ENCODE measurements at places on chromosomes 13 and 19. TPM values are rescaled to one million over a fixed set of nuclear protein-coding genes. Genes with fewer than 3 reads are reported as not detected.
A peak's percentile ranks its signal among the peaks of the same experiment; 100 is the strongest.

DNA sequence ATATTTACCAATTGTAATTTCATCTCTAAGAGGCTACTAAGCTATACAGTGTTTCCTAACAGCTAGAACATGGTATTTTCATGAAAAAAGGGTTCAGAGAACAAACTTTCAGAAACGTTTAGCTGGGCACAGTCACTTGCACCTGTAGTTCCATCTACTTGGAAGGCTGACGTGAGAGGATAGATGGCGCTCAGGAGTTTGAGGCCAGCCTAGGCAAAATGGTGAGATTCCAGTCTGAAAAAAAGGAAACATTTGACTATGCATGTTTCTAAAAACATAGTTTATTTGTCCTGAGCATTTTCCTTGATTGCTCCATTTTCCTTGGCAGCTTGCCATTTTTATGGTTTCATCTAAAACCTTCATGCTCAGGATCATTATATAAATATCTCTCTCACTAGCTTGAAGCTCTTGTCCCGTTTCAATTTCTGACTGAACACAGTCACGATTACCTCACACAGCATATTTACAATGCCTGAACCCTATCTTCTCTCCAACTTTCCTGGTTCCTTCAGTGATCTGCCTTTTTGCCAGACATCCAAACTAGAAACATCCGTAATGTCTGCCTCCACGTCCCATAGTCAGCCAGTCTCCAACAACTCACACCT is 200.8 kb downstream of the RGCC start:
- no peaks in the 10 kb centered on the region for H3K36me3 ChIP-seq
- H3K27me3 ChIP-seq = no peaks in the 10 kb centered on the region
- DNase-seq = no peak

DNA sequence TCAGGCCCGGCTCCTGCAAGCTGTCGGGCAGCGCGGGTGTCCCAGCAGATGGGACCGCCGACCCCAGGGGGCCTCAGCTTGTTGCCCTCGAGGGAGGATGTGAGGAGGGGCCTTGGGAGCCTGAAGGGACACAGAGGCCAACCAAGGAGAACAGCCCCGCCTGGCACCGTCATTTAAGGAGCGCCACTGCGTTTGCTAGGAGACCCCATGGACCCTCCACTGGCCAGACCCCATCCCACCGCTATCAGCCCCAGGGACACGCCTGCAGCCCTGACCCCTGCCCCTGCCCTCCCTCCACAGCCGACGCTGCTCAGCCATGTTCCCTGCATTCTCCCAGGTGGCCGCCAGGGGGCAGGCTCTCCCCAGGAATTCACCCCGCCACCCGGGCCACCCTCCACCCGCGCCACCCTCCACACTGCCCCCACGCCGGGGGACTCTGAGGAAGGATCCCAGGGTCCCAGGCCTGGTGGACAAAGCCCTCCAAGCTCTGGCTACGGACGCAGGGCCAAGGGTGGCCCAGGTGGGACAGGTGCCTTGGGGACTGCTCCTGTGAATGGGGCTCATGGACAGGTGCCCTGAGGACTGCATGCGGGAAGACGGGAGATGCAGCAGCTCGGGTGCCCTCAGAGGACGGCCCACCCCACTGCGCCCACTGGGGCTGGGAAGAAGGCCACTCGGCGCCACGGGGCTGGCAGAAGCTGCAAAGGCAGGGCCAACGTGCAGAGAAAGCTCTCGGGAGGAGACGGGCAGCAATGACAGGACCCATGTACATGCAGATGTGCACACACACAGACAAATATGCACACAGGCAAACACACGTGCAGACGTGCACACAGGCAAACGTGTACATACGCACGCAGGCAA is 34.4 kb downstream of the PIP5K1C start:
- H3K27me3 ChIP-seq = no peaks in the 10 kb centered on the region
- H3K36me3 ChIP-seq = no peaks in the 10 kb centered on the region
- H3K4me3 ChIP-seq = no peak overlapping the region
- peak; percentile 93 for DNase-seq
- H3K4me1 ChIP-seq = no peaks in the 10 kb centered on the region

PDCD2L gene
- 6.1 TPM for polyA plus RNA-seq

FCER2 gene
- polyA plus RNA-seq = not detected

PTGIR gene
- polyA plus RNA-seq = 119 TPM

ERICH4 gene
- 13.4 TPM for polyA plus RNA-seq

DNA sequence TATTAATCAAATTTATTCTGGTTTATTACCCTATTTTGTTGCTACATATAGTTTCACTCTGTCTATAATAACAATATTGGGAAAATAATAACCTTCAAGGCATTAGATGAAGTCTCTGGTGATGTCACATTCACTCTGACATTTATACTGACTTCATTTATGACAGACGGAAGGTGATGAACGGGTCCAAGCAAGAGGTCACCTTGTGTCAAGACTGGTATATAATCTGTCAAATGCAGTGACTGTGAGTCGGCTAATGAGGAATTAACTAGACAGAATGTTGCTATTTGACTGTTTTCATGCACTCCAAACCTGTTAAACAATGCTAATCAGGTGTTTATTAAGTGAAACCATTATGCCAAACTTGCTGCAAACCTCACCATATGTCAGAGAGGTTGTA is 800.5 kb upstream of the KLHL1 start:
- DNase-seq = no peak
- no peaks in the 10 kb centered on the region for H3K36me3 ChIP-seq
- no peak overlapping the region for H3K4me3 ChIP-seq

DNA sequence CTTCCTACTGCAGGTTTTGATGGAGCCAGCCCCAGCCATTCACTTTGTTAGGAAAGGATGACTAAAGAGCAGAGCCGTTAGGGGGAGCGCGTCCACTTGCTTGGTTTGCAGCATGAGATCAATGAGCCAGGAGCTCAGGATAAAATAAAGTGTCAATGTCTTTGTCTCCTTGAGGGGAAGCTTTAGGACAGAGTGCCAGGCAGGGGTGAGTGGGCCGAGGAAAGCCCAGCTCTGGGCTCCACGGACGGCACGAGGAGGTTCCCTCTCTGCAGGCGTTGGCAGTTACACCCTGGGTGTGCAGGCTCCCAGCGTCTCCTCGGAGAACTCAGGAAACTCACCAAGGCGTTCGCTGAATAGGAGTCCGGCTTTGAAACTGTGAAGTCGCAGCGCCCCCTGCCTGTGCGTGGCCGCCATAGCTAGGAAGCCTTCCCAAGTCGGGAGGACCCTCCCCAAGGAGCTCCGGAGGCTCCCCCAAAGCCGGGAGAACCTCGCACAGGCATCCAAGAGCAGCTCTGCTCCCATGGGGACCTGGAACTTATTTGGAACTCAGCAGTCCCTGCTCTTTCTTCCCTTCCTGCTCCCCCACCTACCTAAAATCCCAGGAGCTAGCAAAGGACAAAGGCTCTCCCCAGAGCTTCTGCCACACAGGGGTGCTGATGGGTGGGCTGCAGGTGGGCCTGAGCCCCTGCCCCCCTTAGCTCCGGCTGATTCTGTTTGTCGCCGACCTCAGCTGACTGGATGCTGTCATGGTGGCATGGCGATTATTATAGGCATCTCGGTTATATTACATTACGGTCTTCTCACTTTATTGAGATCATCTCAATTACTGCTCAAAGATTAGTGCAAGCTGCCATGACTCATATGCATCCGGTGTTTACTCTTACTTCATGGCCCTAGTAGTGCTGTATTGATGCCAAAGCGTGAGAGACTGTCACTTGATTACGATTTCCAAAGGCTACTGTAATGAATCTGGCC is 34.4 kb downstream of the GSX1 start:
- H3K4me1 ChIP-seq = no peaks in the 10 kb centered on the region
- H3K27me3 ChIP-seq = no peaks in the 10 kb centered on the region
- peak; percentile 92 for DNase-seq
- no peak overlapping the region for H3K4me3 ChIP-seq

DNA sequence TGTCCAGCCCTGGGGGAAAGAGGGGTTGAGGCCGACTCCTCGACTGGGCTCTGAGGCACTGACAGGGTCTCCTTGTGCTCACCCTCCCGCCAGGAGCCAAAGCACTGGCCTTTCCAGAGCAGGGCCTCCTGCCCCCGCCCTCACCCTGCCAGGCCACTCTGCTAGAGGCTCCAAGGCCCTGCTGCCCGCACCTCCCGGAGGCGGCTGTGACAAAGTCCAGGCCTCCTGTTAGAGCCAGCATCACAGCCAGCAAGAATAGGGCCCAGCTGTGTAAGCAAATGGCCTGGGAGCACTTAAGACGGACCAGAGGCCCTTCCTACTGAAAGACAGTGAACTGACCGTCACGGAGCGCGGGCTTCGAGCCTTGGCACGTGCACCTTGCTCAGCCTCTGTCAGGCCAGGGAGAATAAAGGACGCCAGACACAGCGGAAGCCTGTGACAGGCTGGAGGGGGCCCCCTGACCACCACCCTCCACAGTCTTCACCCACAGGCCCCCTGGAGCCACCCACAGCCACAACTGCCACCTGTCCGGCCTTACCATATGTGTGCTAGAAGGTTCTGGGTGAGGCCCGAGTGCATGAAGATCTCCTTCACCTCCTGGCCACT is 50.9 kb downstream of the EPS15L1 start:
- no peaks in the 10 kb centered on the region for H3K27me3 ChIP-seq
- no peak overlapping the region for H3K27ac ChIP-seq
- DNase-seq = no peak
- H3K4me1 ChIP-seq = no peaks in the 10 kb centered on the region
- no peak overlapping the region for H3K4me3 ChIP-seq

HNRNPM gene
- polyA plus RNA-seq = 106 TPM

GRCh38 chr19:2246801-2247361 is 2.2 kb upstream of the AMH start:
- DNase-seq = no peak
- H3K27ac ChIP-seq = no peak overlapping the region
- peaks cover 17% of the 10 kb centered on the region for H3K36me3 ChIP-seq
- H3K27me3 ChIP-seq = no peaks in the 10 kb centered on the region

GRCh38 chr13:35854286-35854685 is 276.9 kb downstream of the DCLK1 start:
- no peak for DNase-seq
- H3K27me3 ChIP-seq = no peaks in the 10 kb centered on the region
- H3K4me1 ChIP-seq = no peaks in the 10 kb centered on the region
- H3K36me3 ChIP-seq = no peaks in the 10 kb centered on the region
- no peak overlapping the region for H3K4me3 ChIP-seq

DNA sequence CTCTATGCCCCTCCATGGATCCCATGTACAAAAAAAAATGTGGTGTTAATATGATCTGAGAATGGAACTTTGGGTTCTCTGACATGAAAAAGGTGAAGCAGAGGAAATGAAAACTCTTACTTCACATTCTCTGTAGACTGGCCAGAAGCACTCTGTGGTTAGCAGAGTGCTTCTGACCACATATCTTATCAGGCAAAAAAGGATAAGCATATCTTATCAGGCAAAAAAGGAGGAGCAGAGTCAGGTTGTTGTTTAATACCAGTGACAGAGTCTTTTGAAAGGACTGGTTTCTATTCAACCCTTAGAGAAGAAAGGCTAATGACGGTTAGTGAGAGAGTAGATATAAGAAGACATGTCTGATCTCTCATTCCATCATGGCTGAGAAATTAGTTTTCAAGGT is 1404.8 kb downstream of the SLITRK1 start:
- H3K4me1 ChIP-seq = no peaks in the 10 kb centered on the region
- no peak for DNase-seq
- H3K27ac ChIP-seq = no peak overlapping the region
- H3K4me3 ChIP-seq = no peak overlapping the region
- H3K27me3 ChIP-seq = no peaks in the 10 kb centered on the region

FGF22 gene
- polyA plus RNA-seq = 0.63 TPM

HCST gene
- polyA plus RNA-seq = 7.3 TPM

FXYD1 gene
- polyA plus RNA-seq = 150 TPM

- H3K27me3 ChIP-seq = no peaks in the 10 kb centered on the region
- no peaks in the 10 kb centered on the region for H3K36me3 ChIP-seq
- H3K4me1 ChIP-seq = no peaks in the 10 kb centered on the region
- no peak for DNase-seq
- no peak overlapping the region for H3K4me3 ChIP-seq
These were observed 44.4 kb downstream of the GPC6 start for GRCh38 chr13:93270769-93271742.

GRCh38 chr13:78867655-78868054 is 208.7 kb upstream of the OBI1 start:
- DNase-seq = no peak
- H3K27ac ChIP-seq = no peak overlapping the region
- H3K36me3 ChIP-seq = no peaks in the 10 kb centered on the region
- no peaks in the 10 kb centered on the region for H3K27me3 ChIP-seq
- no peak overlapping the region for H3K4me3 ChIP-seq

TMEM238 gene
- not detected for polyA plus RNA-seq

- no peaks in the 10 kb centered on the region for H3K27me3 ChIP-seq
- H3K27ac ChIP-seq = no peak overlapping the region
- no peaks in the 10 kb centered on the region for H3K36me3 ChIP-seq
- DNase-seq = no peak
- H3K4me1 ChIP-seq = peaks cover 8% of the 10 kb centered on the region
These were observed 132.8 kb upstream of the SPRY2 start for GRCh38 chr13:80473695-80474094.

- peaks cover 3% of the 10 kb centered on the region for H3K4me1 ChIP-seq
- no peak for DNase-seq
- H3K36me3 ChIP-seq = peaks cover 5% of the 10 kb centered on the region
- no peak overlapping the region for H3K27ac ChIP-seq
- no peaks in the 10 kb centered on the region for H3K27me3 ChIP-seq
These were observed 79.9 kb upstream of the RAP2A start for GRCh38 chr13:97353927-97354675.

DNA sequence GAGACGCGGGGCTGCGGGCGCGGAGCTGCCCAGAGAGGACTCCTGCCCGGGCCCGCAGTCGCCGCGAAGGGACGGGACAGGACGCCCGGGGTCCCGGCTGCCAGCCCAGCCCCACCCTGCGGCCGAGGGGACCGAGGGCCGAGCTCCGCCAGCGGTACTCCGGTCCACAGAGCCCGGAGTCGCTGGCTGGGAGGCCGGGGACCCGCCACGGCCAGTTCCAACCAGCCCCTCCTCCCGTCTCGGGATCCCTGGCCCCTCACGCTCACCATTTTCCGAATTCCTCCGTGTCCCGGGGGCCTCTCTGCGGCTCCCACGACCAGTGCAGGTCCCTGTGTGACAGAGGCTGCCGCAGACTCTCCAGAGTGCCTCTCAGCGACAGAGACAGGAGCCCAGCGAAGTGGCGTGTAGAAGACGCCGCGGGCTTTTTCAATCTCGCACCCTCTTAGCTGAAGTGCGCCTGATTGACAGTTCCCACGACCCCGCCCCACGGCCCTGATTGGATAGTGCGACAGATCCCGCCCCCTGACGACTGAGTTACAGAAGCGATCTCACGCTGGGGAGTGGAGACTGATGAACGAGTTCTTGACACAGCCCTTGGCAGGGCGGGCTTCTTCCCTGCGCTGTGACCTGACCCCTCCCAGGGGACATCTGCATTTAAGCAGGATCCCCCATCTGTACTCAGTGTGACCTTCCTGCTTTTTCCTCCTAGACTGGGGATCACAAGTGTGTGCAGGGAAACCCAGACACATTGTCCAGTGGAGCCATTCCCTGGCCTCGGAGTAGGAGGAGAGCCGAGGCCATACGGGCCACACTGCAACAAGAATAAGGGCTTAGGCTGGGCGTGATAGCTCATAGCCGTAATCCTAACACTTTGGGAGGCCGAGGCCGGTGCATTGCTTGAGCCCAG is 44.0 kb downstream of the ZNF823 start:
- no peaks in the 10 kb centered on the region for H3K36me3 ChIP-seq
- DNase-seq = peak; percentile 97
- no peaks in the 10 kb centered on the region for H3K4me1 ChIP-seq
- H3K27ac ChIP-seq = no peak overlapping the region
- H3K4me3 ChIP-seq = peak overlapping the region; percentile 58

FXYD7 gene
- polyA plus RNA-seq = not detected

Measured in aorta (tissue), 5 donors.